Activated T-helper 1 cell treated with anti-CD3 and anti-CD28 coated beads, Interleukin-12 subunit alpha, Interleukin-12 subunit beta, Interleukin-2, Interleukin-4 antibody, amounts not matched to agents 30 ng/mL and 10 ng/mL and 1 ng/mL, durations not matched to agents 14 hours and 24 hours and 36 hours (primary cell): ENCODE measurements at places on chromosomes 4 and X. TPM values are rescaled to one million over a fixed set of nuclear protein-coding genes. Genes with fewer than 3 reads are reported as not detected.

- no peaks in the 10 kb centered on the region for H3K27me3 ChIP-seq
- H3K27ac ChIP-seq = no peak overlapping the region
- DNase-seq = no peak
- H3K4me3 ChIP-seq = no peak overlapping the region
- H3K4me1 ChIP-seq = no peaks in the 10 kb centered on the region
Observed at GRCh38 chr4:67770422-67770821, 16.2 kb upstream of the GNRHR start.

ITIH6 gene
- not detected in 2 replicates for total RNA-seq

SMIM10 gene
- total RNA-seq = 0.86 and 1.1 TPM in 2 replicates

GRCh38 chr4:112901962-112902411 lies 147.5 kb upstream of the ANK2 start:
- peaks cover 12% of the 10 kb centered on the region for H3K27me3 ChIP-seq
- H3K4me3 ChIP-seq = no peak overlapping the region
- H3K4me1 ChIP-seq = no peaks in the 10 kb centered on the region
- no peak for DNase-seq
- no peak overlapping the region for H3K27ac ChIP-seq
- H3K36me3 ChIP-seq = no peaks in the 10 kb centered on the region

DNA sequence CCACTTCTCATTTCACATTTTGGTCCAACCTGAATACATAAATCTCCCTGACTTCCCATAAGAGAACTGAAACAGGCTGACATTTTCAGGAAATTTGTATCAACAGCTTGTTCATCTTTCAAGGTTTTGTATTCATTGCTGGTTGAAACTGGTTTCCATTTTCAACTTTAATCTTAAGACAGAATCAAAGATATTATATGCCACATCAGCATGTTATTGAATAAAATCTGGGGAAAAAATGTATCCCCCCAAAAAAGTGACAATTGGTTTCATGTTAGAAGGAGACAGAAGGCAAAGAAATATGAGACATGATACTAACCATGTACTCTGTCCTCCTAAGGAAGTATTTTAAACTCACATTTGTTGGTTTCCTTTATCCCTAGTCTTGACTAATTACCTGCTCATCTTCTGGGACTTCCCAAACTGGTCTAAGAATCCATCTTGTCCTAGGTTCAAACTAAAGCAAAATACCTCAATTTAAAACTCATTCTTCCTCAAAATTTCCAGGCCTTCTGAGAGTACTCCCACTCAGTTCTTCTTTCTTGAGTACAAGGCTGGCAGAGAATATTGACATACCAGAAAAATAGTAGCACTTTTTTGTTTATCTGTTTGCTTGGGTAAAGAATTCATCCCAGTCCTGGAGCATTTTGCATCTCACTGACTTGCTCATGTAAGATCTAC lies 3.1 kb upstream of the ANTXR2 start:
- H3K27ac ChIP-seq = peak overlapping the region; percentile 47
- peaks cover 19% of the 10 kb centered on the region for H3K36me3 ChIP-seq
- DNase-seq = no peak

DNA sequence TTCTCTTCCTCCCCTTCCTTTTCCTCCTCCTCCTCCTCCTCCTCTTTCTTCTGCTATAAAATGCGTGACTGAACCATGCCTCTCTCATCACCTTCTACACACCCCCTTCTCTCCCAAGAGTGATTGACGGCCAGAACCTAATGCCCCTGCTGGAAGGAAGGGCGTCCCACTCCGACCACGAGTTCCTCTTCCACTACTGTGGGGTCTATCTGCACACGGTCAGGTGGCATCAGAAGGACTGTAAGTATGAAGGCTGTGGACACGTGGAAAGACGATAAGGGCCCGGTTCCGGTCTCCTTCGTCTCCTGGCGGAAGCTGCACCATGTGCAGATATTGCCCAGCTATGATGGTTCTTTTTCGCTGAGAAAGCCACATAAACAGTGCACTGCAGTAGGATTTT lies 12.1 kb upstream of the ARSF start:
- no peak overlapping the region for H3K4me3 ChIP-seq
- DNase-seq = no peak
- no peak overlapping the region for H3K27ac ChIP-seq
- no peaks in the 10 kb centered on the region for H3K27me3 ChIP-seq

DNA sequence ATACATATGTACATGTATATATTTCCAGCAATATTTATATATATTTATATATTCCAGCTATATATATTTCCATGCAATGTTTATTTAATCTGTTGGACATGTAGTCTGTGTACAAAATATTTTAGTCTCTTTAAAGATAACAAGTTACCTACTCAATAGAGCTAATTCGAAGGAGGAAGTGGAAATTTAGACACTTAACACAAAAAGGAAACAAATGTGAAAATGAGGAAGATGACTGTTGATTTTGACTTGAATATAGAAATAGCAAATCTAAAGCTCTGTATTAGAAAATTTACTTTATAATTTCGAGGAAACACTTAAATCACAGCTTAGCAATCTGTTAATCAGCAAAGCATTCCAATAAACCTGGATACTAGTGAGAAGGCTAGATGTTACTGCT lies 1064.4 kb downstream of the PCDH7 start:
- H3K36me3 ChIP-seq = no peaks in the 10 kb centered on the region
- no peaks in the 10 kb centered on the region for H3K4me1 ChIP-seq
- no peak for DNase-seq
- H3K27ac ChIP-seq = no peak overlapping the region

- no peak for DNase-seq
- H3K4me1 ChIP-seq = peaks cover 12% of the 10 kb centered on the region
- peaks cover 2% of the 10 kb centered on the region for H3K27me3 ChIP-seq
- no peak overlapping the region for H3K27ac ChIP-seq
- H3K4me3 ChIP-seq = no peak overlapping the region
Observed at GRCh38 chr4:39597695-39598381, 40.8 kb downstream of the SMIM14 start.

- H3K27ac ChIP-seq = no peak overlapping the region
- no peaks in the 10 kb centered on the region for H3K27me3 ChIP-seq
- H3K4me1 ChIP-seq = no peaks in the 10 kb centered on the region
- H3K4me3 ChIP-seq = no peak overlapping the region
Observed at GRCh38 chr4:173801876-173802661, 272.0 kb upstream of the HAND2 start.

CSAG3 gene
- total RNA-seq = 0.73 and 0.78 TPM in 2 replicates

- H3K4me3 ChIP-seq = no peak overlapping the region
- no peaks in the 10 kb centered on the region for H3K36me3 ChIP-seq
- H3K4me1 ChIP-seq = no peaks in the 10 kb centered on the region
- DNase-seq = no peak
Observed at GRCh38 chrX:16333453-16333852, 166.2 kb downstream of the MAGEB17 start.

UGT2A2 gene
- total RNA-seq = not detected in 2 replicates

FANCB gene
- total RNA-seq = 17.0 and 18.8 TPM in 2 replicates

DNA sequence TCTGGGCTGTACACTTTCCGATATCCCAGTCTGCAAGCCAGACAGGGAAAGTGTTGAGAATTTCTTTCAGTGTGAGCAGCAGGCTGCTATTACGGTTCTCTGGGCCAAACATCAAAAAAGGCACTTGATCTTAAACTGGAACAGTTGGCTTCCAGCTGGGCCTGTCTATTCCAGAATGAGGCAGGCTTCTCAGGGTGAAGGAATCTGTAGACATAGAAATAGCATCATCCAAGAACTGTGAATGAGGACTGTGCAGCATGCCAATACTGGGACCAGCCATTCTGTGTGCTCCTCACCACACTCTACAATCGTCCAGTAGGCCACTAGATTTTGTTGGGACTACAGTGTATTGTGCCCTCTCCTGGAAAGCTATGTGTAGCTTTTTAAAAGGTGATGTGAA lies 31.1 kb downstream of the ART3 start:
- H3K4me1 ChIP-seq = no peaks in the 10 kb centered on the region
- DNase-seq = no peak
- peaks cover 10% of the 10 kb centered on the region for H3K27me3 ChIP-seq
